Tongue (tissue), 3 donors: ENCODE measurements at places on chromosomes 12 and 14. TPM values are rescaled to one million over a fixed set of nuclear protein-coding genes. Genes with fewer than 3 reads are reported as not detected.

The CMA1 gene
- not detected for total RNA-seq

The VASH1 gene
- total RNA-seq: 13.1 TPM

The OGFOD2 gene
- 8.8 TPM for total RNA-seq

The RFLNA gene
- 5.8 TPM for total RNA-seq

The SERPINA9 gene
- not detected for total RNA-seq

The SPTB gene
- 386 TPM for total RNA-seq

The RERGL gene
- 4.0 TPM for total RNA-seq

The ADIPOR2 gene
- total RNA-seq: 26.5 TPM

The DLGAP5 gene
- total RNA-seq: 12.6 TPM

The RPS6KL1 gene
- total RNA-seq: 12.6 TPM

The BICDL1 gene
- total RNA-seq: 4.0 TPM

The GALNT16 gene
- total RNA-seq: 17.3 TPM

The CCDC60 gene
- total RNA-seq: 0.62 TPM

The RPGRIP1 gene
- 0.41 TPM for total RNA-seq

The RIMBP2 gene
- 0.62 TPM for total RNA-seq

The TOMM20L gene
- not detected for total RNA-seq

The FERMT2 gene
- 124 TPM for total RNA-seq

The ARHGEF40 gene
- 79.2 TPM for total RNA-seq

The CHGA gene
- total RNA-seq: 0.72 TPM

The ANKRD13A gene
- total RNA-seq: 46.5 TPM

The ABCD4 gene
- 29.0 TPM for total RNA-seq

The PRH2 gene
- total RNA-seq: 335 TPM

The AICDA gene
- total RNA-seq: 0.10 TPM

The TMTC1 gene
- total RNA-seq: 67.0 TPM

The KRT74 gene
- 0.10 TPM for total RNA-seq

The TPH2 gene
- total RNA-seq: 0.10 TPM

The PGF gene
- total RNA-seq: 8.6 TPM

The PTPN6 gene
- total RNA-seq: 11.4 TPM

The TRIAP1 gene
- 12.0 TPM for total RNA-seq

The CLEC1B gene
- total RNA-seq: not detected

The IFNG-AS1 gene
- total RNA-seq: 3.3 TPM

The LRTM2 gene
- total RNA-seq: not detected

The KCNK10 gene
- total RNA-seq: 0.92 TPM

The LRRIQ1 gene
- total RNA-seq: 1.1 TPM

The TMEM260 gene
- 15.7 TPM for total RNA-seq

The INSM2 gene
- total RNA-seq: not detected

The CD69 gene
- total RNA-seq: 4.6 TPM

The OTOGL gene
- total RNA-seq: 0.41 TPM

The SCN8A gene
- 2.1 TPM for total RNA-seq

The TMPRSS12 gene
- not detected for total RNA-seq

The TAS2R13 gene
- 3.2 TPM for total RNA-seq

The CARMIL3 gene
- total RNA-seq: 0.72 TPM

The IGF1 gene
- total RNA-seq: 72.9 TPM

The ZNF891 gene
- 3.6 TPM for total RNA-seq

The CLEC6A gene
- not detected for total RNA-seq

The KRT80 gene
- 10.3 TPM for total RNA-seq

The C12orf60 gene
- 1.3 TPM for total RNA-seq

The TNFAIP2 gene
- total RNA-seq: 73.4 TPM

The TMEM52B gene
- not detected for total RNA-seq
